NT2/D1 (cell line): ENCODE measurements at places on chromosomes 13 and 19.

- no peak for DNase-seq
These were observed 8.5 kb upstream of the CA11 start for GRCh38 chr19:48654299-48655059.

DNA sequence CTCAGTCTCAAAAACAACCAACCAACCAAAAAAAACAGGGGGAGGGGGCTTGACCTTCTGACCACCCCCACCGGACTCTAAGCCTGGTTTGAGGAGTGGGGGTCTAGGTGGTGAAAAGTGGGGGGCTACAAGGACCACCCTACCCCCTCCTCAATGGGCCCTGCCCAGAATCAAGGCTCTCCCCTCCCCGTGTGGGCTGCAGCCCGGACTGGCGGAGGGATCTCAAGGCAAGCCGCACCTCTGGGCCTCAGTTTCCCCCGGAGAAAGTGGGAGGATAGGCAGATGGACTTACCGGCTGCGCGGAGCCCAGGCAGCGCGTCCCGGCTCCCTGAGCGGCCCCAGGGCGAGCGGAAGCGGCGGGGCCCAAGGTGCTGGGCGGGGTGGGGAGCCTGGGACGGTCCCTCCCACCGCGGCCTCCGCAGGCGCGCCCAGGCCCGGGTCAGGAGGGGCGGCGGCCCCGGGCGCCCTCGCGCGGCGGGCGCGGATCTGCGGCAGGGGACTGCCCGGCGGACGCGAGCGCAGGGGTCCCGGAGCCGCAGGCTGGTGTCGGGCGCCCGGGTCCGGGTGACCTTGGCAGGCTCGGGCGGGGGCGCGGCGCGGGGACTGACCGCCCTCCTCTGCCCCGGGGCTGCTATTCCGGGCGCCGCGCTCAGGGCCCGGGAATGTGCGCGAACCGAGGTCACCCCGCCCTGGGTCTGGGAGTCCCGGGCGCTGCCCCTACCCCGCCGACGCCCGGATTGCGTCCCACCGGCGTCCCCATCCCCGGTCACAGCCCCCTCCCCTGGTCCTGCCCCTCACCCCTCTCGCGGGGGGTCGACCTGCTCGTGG, at the start of gene ADAMTSL5:
ADAMTSL5 (minus strand) TSS at position 349 of the 828 bp plus-strand sequence. CDS start 2,076 bp downstream, outside the sequence.
- DNase-seq: no peak

GRCh38 chr19:2289714-2290435, 7.9 kb upstream of the PEAK3 start:
- no peak for DNase-seq

DNA sequence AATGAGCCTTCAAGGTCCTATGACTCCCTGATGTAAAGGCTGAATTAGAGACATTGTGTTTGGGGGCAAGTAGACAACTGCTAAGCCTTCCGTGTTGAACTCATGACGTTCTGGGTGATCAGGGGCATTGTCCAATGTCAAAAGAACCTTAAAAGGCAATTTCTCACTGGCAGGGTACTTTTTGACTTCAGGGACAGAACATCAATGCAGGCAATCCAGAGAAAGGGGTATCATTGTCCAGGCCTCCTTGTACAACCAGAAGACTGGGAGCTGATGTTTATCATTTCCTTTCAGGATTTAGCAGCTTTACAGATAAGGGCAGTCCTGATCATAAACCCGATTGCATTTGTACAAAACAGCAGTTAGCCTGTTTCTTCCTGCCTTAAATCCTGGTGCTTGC, 25.0 kb upstream of the SMAD9 start:
- DNase-seq: no peak

GRCh38 chr19:10891405-10892086, 20.2 kb downstream of the CARM1 start:
- DNase-seq: no peak

DNA sequence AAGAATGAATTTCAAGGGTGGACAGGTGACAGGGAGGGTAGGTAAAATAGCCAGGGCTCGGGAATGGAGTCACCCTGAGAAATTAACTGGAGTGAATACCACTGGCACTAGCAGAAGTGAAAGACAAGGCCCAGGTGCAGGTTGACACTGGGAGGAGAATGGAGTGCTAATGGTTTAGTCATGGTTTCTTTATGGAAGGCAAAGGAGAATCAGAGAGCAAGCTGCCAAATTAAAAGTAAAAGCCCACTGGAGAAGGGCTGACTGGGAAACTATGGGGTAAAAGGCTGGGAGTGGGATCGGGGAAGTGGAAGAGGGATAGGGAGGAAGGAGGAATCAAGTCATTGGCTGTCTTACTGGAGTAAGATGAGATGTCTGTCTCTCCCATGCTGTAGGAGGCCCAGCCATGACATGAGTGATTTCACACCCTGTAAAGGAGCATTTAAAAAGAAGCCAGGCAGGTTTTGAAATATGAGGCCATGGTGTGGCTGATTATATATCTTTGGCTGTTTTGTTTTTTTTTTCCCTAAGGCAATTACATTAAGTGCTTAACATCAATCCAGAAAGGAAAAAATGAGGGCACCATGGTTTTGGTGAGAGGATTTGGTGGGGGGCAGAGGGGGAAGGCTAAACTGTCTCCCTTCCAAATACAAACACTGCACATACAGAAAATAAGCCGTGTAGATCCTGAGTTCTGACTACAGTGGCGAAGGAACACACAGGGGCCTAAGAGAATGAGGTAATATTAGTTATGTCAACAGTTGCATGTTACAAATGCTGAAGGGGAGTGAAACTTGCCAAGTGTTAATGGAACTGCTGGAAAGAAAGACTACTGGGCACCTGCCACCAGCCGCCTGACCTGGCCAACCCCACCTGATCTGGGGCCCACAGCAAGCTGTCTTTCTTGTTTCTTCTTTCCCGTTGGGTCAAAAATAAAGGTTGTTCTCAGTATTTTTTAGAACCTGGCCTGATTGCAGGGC, 183.5 kb upstream of the TSC22D1 start:
- no peak for DNase-seq

DNA sequence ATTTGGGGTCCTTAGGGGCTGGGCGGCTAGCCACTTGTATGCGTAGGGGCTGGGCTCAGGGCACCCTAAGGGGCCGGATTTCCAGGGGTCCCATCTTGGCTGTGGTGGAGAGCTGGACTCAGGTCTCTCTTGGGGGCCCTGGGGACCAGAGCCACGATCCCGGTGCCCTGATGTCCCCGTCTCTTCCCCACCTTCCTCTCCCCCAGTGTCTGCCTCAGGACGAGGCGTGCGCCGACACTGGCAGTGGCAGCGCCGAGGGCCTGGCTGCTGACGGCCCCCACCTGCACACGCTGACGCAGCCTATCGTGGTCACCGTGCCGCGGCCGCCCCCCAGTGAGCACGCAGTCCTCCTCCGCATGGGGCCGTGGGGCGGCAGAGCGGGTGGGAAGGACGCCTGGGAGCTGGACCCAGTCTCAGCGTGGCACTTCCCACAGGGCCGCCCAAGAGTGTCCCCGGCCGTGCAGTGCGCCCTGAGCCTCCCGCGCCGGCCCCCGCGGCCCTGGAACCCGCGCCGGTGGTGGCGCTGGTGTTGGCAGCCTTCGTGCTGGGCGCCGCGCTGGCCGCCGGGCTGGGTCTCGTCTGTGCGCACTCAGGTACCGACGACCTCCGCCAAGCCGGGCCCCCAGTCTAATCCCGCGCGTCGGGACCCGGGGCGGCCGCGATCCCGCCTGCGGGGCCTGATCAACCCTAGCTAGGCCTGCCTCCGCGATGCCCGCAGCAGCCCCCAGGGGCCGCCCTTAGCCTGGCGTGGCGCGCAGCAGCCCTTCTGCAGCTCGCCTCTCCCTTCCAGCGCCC, 2.7 kb upstream of the SNAPC2 start:
- no peak for DNase-seq

DNA sequence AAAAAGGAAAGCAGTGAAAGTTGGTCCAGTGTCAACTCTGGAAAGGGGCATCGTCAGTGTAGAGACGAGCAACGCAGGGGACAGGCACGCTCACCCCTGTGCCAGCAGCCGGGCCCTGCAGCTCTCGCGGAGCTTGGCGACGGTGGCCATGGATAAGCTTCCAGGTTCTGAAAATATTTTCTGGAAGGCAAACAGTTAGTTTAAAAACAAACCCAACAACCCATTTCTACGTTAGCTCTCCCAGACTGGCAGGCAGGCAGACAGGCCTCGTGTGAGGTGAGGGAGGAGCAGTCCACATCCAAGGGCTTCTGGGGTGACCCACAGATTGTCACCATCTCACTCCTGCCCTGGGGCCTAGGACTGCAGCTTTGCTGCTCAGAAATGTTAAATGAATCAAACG, 27.4 kb downstream of the LAMP1 start:
- no peak for DNase-seq

DNA sequence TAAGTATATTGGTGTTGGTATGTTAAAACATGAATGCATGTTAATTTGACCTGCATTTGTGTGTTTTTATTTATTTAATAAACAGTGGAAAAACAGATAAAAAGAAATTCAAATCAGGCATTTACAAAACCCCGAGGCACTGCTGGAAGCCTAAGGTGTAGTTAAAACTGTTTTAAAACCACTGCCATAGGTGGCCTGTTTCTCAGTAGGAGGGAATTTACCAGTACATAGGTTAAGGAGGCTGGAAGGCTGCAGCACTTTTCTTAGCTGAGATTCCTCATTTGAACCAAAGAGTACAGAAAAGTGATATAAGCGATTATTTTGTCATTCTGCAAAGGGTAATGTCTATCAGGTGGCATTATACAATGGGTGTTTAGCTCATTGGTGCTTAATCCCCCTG, 99.6 kb downstream of the PAN3 start:
- no peak for DNase-seq

GRCh38 chr19:31057476-31057875, 291.8 kb downstream of the TSHZ3 start:
- DNase-seq: no peak

DNA sequence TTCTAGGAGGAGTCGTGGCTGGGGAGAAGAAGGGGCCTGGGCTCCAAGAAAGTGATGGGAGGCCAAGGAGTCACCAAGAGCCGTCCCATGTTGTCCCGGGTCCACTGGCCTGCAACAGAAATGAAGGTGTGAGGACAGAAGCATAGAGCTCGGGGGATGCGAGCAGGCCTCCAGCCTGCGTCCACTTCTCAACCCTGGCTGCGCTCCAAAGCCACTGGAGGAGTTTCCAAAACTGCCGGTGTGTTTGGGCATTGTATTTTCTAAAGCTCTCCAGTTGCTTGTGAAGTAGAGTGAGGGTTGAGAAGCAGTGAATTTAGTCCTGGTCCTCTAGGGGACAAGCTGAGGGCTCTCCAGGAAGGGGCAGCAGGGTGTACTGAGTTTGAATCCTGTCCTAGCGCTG, 13.0 kb downstream of the FFAR2 start:
- DNase-seq: no peak

- DNase-seq: no peak
These were observed 16.3 kb downstream of the MYO9B start for GRCh38 chr19:17091758-17092333.

DNA sequence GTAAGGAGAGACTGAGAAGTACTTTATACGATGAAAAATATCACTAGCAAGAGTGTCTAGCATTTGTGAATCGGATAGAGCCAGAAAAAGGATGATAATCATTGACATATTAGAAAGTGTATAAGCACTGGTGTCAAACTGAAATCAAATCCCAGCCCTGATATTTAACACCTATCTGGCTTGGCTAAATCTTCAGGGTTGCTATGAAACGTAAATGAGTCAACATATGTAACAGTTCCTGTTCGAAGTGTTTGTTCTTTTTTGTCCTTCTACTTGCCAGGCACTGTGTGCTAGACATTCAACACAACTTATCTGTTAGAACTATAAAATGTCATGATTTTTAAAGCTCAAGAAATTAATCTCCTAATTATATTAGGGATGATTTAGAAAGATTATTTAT, 40.8 kb downstream of the SERPINE3 start:
- DNase-seq: no peak

DNA sequence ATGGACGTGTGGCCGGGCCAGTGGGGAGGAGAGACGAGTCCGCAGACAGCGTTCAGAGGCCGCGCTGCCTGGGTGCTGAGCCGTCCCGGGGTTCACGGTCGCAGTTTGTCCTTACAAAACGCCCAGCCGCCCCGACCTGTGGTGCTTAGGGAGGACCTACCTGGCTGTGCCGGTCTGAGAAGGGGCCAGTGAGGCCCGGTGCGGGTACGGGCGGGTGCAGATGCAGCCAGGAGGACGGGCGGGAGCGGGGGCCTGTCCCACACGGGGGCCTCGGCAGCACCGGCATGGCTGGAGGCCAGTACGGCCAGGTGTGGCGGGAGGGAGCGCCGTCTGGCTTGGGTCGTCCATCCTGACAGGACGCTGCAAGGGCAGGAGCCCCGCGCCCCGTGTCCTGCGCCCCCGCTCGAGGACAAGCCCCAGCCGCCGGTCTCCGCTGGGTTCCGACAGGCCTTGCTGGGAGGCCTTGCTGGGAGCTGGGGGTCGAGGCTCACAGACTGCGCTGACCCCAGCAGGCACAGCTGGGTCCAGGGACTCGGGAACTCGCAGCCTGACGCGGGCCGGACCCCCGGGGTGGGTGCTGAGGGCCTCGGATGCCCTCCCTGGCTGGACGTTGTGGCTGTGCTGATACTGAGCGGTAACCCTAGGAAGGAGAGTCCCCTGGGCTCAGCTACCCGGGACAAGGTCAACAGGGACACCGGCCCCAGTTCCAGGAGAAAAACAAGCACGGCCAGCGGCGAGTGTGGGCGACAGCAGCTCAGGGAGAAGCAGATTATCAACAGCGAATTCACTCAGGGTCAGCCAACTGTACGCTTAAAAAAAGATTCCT, 5.3 kb upstream of the PROZ start:
- DNase-seq: no peak

- peak; percentile 48 for DNase-seq
These were observed 123.0 kb downstream of the SLC7A1 start for GRCh38 chr13:29472332-29472961.

GRCh38 chr13:73286942-73287620, 228.3 kb downstream of the KLF5 start:
- no peak for DNase-seq

DNA sequence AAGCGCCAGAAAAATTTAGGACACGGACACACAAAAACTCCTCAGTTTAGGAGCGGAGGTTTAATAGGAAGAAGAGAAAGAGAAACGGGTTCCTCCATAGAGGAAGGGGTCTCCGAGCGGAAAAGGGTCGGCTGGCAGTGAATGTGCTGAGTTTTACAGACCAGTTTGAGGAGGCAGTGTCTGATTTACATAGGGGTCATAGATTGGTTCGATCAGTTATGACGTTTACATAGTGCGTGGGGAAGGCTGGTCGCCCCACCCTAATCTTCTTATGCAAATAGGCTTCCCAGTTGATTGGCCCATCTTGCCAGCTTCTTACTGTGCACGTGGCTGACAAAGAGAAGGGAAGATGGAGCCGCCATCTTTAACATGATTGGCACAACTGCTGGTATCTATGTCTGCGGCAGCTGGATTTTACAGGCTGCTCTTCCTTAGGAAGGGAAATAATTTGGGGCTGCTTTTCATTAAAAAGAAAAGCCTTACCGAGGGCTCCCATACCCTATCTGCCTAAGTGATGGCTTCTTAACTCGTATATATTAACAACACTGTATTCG, 1.2 kb upstream of the ZNF225 start:
- peak; percentile 79 for DNase-seq

DNA sequence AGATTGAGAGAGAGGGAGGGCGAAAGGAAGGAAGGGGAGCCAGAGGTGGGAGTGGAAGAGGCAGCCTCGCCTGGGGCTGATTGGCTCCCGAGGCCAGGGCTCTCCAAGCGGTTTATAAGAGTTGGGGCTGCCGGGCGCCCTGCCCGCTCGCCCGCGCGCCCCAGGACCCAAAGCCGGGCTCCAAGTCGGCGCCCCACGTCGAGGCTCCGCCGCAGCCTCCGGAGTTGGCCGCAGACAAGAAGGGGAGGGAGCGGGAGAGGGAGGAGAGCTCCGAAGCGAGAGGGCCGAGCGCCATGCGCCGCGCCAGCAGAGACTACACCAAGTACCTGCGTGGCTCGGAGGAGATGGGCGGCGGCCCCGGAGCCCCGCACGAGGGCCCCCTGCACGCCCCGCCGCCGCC, at the start of gene TNFSF11:
TNFSF11 (plus strand) TSS at position 142 of the 400 bp plus-strand sequence; CDS start at position 294, 152 bp downstream.
- DNase-seq: peak; percentile 25
